ENCODE measurements at places on chromosomes 6 and 20.

DNA sequence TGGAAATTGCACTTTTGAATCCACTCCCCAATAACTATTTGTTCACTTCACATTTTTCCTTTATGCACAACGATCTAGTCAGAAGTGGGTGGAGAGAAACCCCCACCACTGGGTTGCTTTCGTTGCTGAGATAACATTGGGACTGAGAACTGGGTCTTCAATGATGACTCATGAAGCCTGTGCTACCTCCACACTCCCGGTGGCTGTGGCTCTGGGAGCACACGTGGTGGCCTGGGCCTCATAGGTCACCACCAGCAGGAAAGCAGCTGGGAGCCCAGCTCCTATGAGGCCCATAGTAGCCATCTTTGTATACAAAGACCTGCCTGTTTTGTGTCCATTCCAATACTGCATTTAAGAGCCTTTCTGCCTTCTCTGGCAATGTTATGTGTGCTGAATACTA, 178.0 kb upstream of the SASH1 start:
- no peak for DNase-seq

DNA sequence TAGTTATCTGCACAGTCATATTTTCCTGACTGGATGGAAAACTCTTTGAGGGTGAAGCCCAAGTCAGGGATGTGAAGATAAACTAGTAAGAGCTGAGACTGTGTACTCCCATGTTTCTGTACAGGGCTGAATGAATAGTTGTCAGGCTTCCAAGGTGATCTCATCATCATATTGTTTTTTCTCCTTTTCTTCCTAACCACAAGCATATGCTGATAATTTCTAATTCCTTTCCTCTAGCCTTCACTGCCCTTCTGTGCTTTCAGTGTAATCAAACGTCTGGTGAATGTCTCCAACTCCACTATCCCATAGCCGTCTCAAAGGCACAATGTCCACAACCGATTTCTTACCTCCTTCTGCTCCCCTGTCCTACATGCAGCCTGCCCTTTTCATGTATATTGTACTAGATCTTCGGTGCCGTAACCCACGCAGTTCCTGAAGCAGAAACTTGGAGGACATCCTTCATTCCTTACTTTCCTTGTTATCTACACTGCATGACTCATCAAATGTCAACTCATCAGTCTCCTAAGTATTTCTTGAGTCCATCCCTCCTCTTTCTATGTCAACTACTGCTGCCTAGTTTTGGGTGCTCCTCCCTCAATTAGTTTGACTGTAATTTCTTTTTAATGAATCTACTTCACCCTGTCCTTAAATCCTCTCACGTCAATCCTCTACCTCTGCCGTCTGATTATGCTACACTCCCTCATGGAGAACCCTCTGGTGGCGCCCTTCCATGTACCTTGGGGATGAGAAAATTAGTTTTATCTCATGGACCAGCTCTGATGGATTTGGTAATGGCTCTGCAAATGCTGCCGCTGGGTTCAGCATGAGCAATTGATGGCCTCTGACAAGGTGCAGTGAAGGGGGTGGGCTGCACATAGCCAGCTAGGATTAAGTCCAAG, 21.9 kb downstream of the NCOA7 start:
- DNase-seq = no peak

- DNase-seq = no peak
Measured at GRCh38 chr20:49843770-49844380, 31.2 kb downstream of the SLC9A8 start.

DNA sequence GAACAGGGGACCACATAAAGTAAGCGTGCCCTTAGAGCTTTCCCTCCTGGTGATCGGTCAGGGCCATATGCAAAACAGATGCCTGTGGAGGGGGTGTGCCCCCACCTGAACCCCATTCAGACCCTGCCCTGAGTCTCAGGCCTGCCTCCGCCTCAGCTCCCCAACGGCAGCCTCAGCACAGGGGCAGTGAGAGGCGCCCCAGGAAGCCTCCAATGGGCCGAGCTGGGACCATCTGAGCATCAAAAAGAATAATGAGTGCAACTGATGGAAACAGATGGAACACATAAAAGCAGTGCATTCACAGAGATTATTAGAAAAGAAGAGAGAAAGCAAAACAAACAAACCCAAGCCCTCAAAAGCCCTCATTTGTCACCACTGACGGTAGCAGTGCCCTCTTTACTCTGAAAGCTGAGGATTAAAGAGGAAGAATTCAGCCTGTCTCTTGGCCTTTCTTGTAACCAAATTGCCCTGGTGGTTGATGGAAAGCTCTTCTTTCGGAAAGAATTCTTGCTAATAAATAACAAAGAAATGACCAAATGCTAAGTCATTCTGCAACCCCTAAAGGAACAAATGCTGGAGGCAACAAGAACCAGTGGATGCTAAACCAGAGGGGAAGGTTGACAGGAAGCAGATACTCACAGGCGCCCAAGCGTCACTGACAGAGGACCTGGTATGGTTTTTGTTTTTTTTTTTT, 6.8 kb downstream of the ADISSP start:
- no peak for DNase-seq

DNA sequence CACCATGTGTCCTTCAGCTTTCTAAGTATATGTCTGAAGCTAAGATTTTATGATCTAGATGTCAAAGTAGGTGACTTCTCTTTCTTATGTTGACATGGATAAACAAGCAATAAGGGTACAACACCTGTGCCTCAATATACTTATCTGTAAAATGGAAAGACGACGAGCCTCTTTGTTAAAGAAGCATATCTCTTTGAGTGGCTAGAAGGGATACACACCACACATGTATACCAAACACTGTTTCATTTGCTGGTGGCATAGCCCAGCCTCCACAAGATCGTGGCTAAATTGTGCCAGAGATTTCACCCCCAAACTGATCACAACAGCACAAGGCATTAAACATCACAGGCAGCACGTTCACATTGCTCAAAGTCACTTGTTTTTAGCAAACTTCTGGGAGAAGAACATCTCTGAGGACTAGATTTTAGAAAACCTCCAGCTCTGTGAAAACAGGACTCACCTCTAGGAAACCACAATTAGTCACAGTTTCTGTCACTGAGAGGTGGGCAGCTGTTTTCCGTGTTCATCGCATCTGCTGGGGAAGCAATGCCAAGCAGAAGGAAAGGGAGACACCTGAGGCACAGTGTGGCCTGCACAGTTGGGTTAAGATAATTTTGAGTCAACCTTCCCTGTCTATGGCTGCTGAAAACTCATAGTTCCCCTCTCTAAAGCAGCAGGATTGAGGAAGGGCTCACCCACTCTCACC, 263.0 kb upstream of the PLCB4 start:
- DNase-seq = no peak

GRCh38 chr6:95879856-95880255, 135.9 kb upstream of the FUT9 start:
- DNase-seq = no peak

All from GM12878 (cell line).